CD4-positive, alpha-beta T cell treated with Interleukin-6 for 4 hours (primary cell): ENCODE measurements at places on chromosomes 7 and 10.

GRCh38 chr10:120456626-120457430 lies at the start of gene PLPP4:
PLPP4 (plus strand) TSS chr10:120457227; CDS start chr10:120457306, 79 bp downstream.
- DNase-seq: no peak

GRCh38 chr10:66187053-66187733 lies 738.6 kb upstream of the LRRTM3 start:
- no peak for DNase-seq

GRCh38 chr7:31476073-31476745 lies 37.7 kb upstream of the ITPRID1 start:
- no peak for DNase-seq

DNA sequence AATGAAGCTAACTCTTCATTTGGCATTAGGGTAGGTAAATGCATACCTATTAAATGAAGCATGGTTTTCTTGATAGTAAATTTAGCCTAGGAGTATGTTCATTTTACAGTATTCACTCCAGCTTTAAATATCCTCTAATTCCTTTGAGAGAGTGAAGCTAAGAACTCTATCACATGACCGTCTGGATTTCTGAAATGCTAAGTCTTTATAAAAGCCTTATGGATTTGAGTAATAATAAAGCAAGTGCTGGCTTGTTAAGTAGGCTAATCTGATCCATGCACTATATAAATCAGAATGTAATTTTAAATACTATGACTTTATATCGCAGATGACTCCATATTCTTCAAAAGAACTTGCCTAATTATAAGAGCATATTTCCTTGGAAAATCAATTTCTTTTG lies 64.8 kb downstream of the REEP3 start:
- DNase-seq: no peak

DNA sequence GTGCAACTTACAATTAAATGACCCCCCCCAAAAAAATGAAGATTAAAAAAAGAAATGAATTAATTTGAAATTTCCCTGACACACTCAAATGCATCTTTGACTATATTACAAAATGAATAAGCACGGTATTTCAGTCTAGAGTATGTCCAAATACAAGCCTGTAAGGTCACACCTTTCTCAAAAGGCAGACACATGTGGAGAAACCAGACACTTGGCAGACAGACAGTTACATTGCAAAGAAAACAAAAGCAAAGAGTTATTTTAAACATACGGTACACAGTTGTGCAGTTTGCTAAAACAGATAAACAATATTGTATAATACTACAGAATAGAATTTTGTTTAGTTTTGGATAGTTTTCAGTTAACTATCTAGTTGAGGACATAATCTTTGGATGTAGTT lies 153.0 kb downstream of the ATE1 start:
- DNase-seq: no peak

DNA sequence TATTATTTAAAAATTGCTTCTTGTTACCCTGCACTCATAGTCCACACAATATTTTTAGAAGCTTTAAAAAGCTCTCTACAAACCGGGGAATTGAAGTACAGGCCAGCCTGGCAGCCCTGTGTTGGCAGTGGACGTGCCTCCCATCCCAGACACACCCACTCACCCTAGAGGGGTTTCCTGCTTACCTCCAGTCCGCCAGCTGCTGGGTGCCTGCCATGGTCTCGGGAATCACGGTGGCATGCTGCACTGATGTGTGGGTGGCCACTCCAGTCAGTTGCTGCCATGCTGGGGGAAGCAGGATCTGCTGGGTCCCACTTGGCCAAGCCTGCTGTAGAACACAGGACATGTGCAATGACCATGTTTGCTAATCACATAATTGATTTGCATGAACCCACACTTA lies 80.4 kb downstream of the CLEC2L start:
- DNase-seq: no peak

- no peak for DNase-seq
Measured at GRCh38 chr7:35437619-35438275, 183.8 kb upstream of the TBX20 start.

DNA sequence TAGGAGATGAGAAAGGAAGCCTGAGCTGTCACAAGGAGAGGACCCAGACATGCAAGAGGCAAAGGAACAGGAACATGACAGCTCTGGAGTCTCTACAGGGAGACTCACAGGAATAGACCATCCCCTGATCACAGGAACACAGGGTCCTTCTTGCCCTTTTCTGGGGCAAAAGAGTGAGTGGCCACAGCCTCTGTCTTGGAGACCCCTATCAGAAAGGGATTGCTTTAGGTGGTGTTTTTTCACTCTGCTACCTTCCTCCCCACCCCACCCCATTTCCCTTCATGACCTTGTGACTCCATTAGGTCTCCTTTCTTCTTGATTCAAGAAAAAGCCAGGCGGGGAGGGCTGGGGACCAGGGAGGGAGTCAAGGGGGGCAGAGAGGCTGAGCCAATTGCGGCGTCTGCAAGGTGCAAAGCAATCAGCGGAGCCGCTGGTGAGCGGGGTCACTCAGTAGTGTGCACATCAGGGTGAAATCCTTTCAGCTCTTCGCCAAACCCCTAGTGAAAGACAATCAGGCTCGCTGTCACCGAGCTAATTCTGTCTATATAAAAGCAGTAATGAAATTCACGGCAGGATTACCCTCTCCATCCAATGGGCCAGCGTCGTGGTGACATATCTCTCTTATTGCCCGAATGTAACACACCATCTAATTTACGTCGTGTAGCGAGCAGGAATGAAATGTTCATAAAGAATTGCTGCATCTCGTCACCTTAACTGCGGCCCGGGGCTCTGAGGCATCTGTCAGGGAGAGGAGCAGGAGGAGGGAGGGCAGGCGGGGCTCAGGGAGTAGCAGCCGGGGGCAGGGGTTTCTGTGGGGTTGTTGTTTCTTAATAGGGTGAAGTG lies 31.5 kb upstream of the BTRC start:
- no peak for DNase-seq

DNA sequence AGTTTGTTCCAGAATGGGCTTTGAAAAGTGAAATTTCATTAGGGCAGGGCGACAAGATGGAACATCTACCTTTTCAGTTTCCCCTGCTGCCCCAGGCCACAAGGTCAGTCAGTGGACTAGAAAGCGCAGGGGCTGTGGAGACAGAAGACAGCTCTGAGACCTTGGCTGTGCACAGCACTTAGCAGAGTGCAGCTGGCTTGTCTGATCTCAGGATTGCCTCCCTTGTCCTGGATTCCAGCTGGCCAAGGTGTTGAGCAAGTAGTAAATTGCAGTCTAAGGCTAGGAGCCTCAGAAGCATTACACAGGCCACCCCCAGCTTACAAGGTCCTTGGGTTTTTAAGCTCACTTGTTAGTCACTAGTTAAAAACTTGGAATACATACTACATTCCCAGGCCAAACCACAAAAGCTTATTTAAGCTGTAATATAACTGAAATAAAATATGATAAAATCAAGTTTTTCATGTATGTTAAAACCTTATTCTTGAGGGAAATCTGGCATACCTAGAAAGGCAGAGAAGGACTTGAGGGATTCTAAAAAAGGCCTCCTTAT lies 67.3 kb upstream of the NPY start:
- DNase-seq: no peak

DNA sequence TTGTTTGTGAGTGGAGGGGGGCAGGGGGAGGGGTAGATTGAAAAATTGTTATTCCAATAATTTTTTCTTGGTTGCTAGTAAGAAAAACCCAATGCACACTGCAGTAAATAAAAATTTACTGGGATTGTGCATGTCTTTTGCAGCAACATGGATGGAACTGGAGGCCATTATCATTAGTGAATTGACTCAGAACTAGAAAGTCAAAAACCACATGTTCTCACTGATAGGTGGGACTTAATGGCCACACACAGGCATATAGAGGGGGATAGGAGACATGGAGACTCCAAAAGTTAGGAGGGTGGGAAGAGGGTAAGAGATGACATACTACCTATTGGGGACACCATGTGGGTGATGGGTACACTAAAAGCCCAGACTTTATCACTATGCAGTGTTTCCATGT lies 67.2 kb downstream of the BUB3 start:
- no peak for DNase-seq

DNA sequence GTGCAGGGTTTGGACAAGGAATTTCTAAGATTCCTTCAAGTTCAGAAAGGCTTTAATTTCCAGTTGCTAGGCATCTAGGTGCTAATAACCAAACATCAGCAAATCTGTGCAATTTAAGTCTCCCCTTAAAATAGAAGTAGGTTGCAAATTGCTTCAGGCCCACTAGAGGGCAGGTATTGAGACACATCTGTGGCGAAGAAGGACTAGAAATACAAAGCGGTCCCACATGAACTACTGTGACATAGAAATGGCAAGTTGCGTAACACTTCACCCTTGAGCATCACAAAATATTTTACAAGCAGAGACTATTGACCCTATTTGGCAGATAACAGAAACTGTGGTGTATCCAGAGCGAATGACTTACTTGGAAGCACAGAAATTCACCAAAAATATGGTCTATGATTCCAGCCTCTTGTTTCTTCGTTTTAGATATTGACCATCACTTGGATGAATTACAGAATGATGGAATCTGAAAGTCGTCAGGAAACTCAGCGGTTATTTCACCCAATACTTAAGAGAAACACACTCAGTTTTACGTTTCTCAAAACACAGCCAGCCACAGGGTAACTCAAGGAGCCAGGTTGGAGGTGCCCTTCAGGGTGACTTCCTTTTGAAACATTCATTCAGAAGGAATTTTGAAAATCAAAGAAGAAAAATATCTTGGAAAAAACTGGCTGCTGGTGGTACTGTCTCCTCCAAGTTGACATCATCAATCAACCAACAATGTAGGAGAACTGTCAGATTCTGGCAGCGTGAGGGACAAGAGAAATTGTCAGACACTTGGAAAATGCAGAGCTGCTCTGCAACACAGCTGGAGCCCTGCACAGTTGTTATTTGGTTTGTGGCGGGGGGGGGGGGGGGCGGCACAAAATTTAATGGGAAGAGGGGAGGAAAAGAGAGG lies 256.3 kb upstream of the MINDY3 start:
- no peak for DNase-seq
